ENCODE measurements at places on chromosomes 1 and 21. TPM values are rescaled to one million over a fixed set of nuclear protein-coding genes. Genes with fewer than 3 reads are reported as not detected.
A peak's percentile ranks its signal among the peaks of the same experiment; 100 is the strongest.

The CHI3L1 gene
- total RNA-seq: 5.4 TPM

The NPHS2 gene
- not detected for total RNA-seq

The CYP4A11 gene
- not detected for total RNA-seq

The LCE3E gene
- not detected for total RNA-seq

The LRRN2 gene
- 1.6 TPM for total RNA-seq

The AJAP1 gene
- 2.9 TPM for total RNA-seq

The SLFNL1 gene
- 0.33 TPM for total RNA-seq

The CR2 gene
- not detected for total RNA-seq

The SNAP47 gene
- total RNA-seq: 35.5 TPM

The PGLYRP4 gene
- total RNA-seq: not detected

GRCh38 chr1:12059722-12060464 is 3.2 kb upstream of the TNFRSF8 start:
- DNase-seq: no peak

DNA sequence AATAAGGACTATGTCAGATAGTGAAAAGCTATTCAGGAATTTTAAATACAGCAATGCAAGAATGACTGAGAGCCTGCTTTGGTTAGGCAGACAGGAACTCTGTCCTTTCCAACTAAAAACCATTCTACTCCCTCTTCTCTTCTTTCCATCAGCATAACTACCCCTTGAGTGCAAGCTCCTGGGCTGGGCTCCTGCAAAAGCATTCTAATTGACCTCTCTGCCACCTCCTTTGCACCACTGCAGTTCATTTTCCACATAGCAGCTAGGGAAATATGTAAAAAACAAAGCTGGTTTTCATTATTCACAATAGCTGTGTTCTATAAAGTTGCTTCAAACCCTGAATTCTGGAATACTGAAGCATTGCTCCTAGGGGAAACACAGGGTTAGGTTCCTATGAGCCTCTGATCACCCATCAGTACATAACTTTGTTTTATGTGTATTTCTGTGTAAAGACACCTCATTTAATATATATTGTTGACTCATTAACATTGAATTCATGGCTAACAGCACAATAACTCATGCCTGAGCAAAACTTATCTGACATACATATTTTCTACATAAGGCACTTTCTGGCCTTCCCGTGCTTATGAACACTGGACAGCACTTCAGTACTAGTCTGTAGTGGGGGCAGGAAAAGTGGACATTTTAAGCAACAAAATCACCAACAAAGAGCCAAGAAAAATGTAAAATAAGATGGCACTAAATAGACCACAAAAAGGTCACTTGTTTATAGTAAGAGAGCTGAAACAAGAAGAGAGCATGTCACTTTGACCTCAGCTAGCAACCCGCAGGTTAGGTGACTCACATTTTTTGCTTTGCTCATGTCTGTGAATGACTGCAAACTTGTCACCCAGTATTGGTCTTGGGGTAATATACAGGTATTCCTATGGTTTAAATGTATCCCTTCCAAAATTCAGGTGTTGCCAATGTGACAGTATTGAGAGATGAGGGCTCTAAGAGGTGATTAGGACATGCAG is 57.9 kb upstream of the IRF2BP2 start:
- no peak for DNase-seq

DNA sequence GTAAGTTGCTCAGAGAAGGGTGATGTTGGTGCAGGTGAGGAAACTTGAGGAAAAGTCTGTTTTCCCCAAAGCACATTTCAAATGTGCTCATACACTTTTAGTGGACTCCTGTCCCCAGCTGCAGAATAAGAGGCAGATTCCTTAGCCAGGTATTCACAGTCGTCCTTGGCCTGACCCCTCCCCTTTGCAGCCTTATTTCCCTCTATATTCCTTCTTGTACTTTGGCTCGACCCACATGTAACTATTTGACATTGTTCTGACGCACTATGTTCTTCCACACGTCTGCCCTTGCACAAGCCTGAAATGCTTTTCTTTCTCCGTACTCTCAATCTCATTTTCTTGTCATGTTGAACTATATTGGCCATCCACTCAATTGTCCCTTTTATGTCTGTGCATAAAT is 498.4 kb upstream of the USP24 start:
- DNase-seq: no peak

GRCh38 chr1:208137193-208137592 is 107.0 kb downstream of the PLXNA2 start:
- DNase-seq: no peak

DNA sequence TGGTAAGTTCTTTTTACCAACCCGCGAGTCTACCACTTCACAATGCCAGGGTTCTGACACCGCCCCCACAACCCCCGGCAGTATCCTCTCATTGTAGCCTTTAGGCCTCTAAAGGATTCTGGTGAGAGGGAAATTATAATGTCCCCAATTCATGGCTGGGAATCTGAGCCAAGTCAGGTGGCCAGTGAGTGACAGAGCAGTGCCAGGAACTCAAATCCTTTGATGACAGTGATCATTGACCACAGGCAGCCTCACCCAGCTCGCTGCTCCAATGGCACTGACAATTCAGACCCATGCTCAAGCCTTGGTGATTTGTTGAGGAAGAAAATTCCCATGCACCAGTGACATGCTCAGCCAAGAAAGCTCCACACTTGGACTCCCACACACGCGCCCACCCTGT is 63.4 kb upstream of the CSF1 start:
- DNase-seq: no peak

DNA sequence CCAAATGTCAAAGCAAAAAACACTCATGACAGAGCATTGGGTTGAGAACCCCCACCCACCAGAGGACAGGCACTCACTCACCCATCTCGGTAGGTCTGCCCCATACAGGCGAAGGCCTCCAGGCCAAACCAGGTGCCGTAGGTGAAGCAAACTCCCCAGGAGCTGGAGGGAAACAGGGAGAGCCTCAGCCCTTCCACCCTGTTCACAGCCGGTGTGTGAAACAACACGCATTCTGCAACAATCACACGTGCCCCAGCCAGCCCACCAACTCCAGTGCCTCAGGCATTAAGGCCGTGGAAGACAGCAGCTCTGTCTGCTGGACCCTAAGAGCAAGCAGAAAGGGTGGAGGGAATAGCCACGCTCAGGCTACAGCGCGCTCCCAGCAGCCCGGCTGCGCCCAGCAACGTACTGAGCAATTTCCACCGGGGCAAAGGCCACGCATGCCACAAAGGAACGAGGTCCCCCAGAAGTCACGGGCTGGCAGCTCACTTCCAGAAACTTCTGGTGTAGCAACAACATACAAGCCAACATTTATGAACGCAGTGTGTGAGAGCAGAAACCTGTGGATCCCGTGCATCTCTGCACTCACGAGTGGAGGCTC is 11.4 kb upstream of the SPATC1L start:
- DNase-seq: no peak

DNA sequence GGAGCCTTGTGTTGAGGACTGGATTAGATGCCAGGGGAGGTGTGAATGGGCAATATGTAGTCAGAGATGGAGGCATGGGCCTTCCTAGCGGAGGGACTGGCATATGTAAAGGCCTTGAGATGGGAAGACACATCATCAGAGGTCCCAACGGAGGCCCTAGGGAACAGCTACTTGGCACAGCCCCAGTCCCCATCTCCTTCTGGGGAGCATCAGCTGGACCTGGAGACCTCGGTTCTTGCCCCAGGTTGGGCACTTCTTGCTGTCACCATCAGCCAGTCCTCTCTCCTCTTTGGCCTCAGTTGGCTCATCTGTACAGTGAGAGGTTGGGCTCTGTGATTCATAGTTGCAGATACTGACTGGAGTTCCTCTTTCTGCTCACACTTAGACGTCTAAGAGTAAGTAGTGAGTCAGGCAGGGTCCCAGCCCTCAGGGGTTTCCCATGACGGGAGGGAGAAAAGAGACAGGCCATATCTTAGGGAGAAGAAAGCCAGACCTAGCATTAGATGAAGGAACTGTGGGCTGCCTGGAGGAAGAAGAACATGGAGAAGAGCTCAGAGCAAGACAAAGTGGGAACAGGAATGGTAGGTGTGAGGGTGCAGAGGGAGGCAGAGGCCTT is 3.4 kb upstream of the MARCKSL1 start:
- no peak for DNase-seq

DNA sequence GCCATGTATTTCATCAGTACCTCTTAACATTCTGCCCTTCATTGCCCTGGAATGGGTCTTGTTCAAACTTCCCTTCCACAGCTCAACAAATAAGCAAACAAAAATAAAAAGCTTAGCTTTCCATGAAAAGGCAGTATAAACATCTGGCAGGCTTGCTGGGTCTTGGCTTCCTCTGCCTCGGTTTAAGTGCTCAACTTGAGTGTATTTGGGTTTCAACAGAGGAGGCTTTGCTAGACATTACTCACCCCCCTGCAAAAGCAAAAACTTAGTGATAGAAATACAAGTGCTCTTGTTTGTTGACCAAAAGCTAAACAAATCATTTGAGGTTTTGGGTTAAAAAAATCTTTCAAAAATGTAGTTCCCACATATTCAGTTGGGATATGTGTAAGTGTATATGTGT is 518.5 kb downstream of the PLPP3 start:
- no peak for DNase-seq

DNA sequence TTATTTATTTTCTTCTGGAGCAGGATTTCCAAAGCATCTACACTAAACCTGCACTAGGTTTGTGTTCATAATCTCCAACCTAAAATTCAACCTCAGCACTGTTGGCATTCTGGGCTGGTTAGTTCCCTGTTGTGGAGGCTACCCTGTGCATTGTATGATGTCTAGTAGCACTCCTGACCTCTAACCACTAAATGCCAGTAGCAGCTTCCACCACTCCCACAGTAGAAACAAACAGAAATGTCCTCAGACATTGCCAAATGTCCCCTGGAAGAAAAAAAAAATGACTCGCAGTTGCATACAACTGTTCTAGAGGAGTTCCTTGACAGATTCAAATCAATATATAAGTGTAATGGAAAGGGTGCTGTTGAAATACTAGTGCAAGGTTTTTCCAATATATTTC is 18.9 kb downstream of the GRIK1 start:
- no peak for DNase-seq

DNA sequence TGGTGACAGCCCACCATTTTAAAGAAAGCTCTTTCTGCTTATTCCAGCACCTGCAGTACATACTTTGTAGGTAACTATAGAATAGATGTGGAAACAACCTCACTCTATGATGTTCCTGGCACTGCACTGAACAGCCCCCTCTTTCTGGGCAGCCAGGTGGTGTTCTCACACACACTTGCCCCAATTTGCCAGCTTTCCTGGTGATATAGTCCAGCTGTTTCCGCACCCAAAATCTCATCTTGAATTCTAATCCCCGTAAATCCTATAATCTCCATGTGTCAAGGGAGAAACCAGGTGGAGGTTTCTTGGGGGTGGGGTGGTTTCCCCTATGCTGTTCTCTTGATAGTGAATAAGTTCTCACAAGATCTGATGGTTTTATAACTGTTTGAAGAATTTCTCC is 102.2 kb downstream of the FCRL5 start:
- no peak for DNase-seq

- DNase-seq: no peak
These were observed 4.9 kb downstream of the CD48 start for GRCh38 chr1:160706526-160707235.

DNA sequence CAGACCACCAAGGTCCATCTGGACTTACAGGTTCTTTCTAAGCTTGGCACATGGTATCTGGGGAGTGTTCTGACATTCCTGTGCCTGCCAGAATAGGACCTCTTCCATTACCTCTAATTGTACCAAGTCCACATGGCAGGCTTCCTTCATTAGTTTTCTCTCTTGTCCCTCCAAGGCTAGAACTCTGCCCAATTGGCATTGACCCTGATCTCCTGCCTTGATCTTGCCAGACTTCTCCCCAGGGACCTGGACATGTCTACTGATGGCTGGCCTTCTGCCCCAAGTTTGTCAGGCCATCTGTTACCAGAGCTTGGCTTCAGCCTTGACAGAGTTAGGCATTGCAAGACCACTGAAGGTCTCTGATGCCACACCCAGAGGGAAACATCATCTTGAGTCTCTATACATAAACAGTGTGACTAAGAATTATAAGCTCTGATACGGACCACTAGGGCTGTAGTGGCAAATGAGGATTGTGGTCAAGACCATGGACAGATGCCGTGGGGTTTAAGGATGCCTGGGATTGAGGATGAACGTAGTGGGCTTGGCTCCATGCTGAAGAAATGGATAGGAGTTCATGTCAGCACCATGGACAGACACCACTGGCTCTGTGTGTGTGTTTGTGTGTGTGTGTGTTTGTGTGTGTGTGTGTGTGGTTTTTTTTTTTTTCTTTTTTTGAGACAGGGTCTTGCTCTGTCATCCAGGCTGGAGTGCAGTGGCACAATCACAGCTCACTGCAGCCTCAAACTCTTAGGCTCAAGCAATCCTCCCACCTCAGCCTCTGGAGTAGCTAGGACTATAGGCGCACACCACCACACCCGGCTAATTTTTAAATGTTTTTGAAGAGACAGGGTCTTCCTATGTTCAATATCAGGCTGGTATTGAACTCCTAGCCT is 19.5 kb upstream of the PSMB2 start:
- no peak for DNase-seq

- no peak for DNase-seq
These were observed 422.5 kb downstream of the NEGR1 start for GRCh38 chr1:71859806-71860205.

DNA sequence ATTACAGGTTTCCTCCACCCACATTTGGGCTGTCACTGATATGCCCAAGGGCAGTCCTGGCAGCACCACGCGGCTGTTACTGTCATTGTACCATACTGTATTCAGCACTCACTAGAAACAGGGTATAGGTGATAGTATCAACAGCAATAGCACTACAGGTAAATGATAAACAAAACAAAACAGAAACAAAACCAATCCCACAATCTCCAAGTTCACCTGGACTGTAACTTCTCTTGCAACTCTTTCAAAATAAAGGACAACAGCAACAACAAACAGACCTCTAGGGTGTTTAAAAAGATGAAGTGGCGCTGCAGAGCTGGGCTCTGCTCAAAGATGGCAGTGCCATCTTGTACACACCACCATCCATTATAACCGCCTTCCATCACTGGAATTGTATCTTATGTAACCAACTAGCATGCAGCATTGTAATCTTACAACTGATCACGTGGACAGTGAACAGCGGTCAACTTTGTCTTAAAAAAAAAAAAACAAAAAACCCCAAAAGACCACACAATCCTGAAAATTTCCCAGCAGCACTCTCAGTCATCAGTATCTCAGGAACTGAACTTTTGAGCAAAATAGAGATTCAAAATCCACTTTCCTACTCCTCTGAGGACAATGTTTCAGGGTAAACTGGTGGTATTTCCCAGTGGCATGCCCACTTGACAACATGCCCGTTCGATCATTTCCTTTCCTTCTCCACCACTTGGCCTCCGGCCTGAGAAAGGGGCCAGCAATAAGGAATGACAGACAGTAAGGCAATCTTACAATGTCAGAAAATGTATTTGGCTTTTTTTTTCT is 3.8 kb downstream of the IRF2BP2 start:
- peak; percentile 56 for DNase-seq
